Fibroblast of skin of right biceps (primary cell): ENCODE measurements at places on chromosomes 5 and 9.

DNA sequence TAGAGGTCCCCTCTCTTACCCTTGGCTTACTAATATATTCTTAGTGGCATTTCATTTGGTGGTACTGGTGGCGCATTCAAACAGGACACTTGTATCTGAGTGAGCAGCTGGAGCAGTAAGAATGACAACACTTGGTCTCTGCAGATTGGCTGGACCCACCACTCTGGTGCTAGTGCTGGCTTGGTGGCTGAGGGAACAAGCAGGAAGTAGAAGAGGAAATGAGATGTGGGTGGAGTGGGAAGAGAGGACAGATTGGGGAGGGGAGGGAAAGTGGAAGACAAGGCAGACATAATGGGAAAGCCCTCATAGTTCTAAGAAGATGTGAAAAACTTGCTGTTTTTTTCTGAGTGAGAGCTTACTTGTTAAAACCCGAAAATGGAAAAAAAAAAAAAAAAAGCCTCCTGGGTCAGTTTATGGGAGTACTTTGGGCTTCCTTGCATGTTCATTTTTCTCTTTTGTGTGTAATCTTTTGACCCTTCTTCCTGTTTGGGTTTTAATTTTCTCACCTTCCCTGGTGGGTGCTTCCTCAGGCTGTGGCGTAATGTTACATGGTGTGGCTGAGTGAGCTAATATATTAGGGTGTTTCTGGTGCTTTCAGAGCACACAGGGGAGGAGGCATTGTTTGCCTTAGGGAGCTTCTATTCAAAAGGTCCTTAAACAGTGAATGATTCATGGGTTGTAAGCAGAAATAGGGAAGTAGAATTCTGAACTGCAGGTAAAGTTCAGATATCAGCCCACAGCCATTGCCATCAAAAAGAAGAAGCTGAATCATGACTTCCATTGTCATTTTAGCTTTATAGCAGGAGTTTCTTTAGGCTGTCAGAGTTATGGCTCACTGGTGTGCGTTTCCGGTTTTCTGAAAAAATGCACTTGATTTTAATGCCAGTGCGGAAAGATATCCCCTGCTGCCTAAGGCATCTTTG lies 52.3 kb downstream of the TLE4 start:
- no peak for DNase-seq

DNA sequence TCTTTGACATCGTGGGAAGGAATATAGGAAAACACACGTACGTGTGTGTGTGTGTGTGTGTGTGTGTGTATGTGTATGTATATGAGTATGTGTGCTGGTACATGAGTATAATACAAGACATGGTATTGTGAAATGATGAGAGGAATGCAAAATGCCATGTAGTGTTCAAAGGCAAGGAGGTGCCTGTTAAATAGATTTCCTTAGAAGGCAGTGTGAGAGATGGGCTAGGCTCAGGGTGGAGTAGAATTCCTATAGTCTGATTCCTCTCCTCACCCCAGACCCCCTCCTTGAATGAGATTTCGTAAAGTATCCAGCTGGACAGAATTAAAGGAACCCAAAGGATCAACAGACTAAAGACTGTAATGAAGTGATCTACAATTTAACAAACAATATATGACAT lies 11.1 kb downstream of the GPR21 start:
- peak; percentile 94 for DNase-seq

- DNase-seq: peak; percentile 20
Measured at GRCh38 chr5:123538670-123539459, 26.9 kb downstream of the CSNK1G3 start.

DNA sequence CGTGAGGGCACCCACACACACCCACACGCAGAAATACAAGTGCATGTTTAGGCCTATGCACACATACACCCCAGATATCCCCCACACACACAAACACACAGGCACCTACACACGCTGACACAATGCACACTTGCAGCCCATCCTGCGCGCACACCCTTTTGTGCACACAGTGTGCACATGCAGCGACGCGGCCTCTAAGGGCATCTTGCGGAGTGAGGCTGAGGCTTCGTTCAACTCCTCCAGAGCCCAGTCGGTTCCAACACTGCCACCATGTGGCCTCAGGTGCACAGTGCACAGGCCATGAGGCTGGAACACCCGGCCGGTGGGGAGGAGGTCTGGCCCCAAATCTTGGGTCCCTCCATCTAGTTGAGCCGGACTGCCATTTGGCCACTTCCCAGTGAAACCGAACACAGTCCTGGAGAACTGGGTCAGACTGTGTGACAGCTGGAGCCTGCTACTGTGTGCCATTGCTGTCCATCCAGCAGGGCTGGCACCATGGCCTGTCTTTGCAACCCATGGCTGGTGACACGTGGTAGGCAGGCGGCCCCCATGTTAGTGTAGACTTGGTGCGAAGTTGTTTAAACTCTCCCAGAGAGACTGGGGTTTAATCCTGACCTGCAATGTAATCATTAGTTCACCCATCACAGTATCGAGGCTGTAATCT lies 97.7 kb upstream of the MVB12B start:
- peak; percentile 58 for DNase-seq

DNA sequence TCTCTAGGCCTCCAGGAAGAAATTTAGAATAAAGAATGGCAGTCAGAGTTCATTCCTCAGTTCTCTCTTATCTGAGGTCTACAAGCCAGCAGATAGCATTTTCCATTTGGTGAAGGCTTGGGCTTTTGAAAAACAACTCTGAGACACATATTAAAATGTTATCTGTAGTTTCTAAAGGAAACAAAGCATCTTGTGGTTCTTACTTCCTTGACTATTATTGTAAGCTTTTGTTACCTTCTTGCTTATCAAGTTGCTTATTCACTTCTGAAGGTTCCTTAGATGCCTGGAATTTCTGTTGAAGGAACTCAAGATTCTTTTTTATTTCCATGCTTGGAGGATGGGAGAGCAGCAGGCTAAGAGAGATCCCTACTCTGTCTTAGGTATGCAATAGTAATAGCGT lies 79.2 kb upstream of the MRPS30 start:
- DNase-seq: no peak

DNA sequence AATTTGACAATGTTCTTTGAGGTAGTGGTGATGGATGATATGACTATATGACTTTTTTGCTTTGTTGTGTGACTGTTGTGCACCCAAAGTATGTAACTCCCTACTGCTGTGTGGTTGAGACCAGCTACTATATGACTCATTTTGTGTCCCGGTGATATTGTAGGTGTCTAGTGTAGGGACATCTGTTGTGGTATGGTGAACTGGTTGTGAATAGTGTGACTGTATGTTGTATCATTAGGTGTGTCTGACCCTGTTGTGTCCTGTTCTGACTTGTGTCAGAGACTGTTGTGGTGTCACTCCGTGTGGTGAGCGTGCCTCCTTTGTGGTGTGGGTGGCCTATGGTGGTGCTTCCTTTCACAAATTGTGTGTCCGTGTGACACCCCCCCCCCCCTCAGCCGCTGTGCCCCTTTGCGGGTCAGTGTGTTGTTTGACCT lies 11.2 kb upstream of the CXXC5 start:
- DNase-seq: peak; percentile 58
